ENCODE measurements at places on chromosomes 11 and 22. TPM values are rescaled to one million over a fixed set of nuclear protein-coding genes. Genes with fewer than 3 reads are reported as not detected.

The GPHA2 gene
- total RNA-seq = not detected

The DEFB131B gene
- total RNA-seq = not detected

- DNase-seq = no peak
Measured at GRCh38 chr22:50218153-50218995, 17.6 kb downstream of the SELENOO start.

DNA sequence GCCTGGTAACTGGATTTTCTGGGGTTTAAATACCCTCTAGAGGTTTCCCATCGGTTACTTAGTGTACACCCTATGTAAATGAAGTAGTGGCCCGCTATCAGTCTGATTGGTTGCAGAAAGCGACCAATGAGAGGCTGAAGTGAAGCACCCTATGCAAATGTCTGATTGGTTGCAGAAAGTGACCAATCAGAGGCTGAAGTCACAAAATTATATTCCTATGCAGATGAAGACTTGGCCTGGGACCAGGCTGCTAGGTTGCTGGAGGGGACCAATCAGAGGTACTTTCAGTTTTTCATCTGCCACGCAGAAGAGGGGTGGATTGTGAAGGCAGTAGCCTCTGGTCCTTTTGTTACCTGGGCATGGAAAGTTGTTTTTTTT lies 134.8 kb downstream of the TBC1D22A start:
- DNase-seq = no peak

- no peak for DNase-seq
Measured at GRCh38 chr11:65584723-65585171, 8.9 kb downstream of the EHBP1L1 start.

- DNase-seq = no peak
Measured at GRCh38 chr11:106031936-106032335, 9.9 kb upstream of the MSANTD4 start.

All from fibroblast of the aortic adventitia (primary cell).